BJ (cell line): ENCODE measurements at places on chromosomes 16 and 17.

DNA sequence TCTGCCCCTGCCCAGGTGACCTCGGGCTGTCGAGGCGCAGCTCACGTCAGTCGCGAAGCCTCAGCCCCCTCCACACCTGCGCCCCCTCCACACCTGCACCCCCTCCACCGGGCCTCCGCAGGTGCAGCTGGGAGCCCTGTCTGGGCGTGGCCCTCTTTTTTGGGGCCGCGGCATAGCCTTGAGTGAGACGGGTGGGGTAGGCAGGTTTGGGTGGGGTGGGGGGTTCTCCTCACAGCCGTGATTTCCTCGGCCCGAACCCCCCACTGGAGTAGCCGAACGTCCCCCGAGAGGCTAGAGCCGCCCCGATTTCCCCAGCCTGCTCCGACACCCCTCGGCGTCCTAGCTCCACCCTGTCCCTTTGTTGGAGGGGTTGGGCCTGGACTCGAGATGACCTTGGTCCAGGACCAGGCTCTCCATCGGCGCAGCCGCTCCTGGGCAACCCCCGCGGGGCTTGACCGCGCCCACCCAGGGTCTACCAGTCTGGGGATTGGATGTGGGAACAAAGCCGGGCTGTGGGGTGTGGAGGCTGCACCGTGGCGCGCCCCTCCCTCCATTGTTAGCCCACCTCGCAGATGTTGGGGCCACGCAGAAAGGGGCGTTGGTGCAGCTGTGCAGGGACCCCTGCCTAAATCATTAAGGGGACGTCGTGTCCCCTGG lies 626 bp downstream of the TUBB3 start:
- DNase-seq = no peak

DNA sequence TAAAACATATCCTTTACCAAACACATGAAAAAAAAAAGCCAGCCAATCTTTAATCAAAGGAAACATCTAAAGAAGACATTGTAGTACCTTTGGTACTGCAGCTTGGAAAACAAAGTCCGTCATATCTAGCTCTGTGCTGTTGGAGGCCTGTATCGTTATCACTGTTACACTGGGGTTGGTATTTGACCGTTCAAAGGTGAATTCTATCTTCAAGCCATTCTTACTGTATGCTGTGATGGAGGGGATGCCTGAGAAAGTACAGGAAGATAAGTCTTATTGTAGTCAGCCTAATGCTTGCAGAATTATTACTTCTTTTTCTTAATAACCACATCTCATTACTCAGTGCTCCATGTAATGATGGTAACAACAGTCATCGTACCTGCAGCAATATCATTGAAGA lies 14.4 kb upstream of the PHLPP2 start:
- DNase-seq = no peak

DNA sequence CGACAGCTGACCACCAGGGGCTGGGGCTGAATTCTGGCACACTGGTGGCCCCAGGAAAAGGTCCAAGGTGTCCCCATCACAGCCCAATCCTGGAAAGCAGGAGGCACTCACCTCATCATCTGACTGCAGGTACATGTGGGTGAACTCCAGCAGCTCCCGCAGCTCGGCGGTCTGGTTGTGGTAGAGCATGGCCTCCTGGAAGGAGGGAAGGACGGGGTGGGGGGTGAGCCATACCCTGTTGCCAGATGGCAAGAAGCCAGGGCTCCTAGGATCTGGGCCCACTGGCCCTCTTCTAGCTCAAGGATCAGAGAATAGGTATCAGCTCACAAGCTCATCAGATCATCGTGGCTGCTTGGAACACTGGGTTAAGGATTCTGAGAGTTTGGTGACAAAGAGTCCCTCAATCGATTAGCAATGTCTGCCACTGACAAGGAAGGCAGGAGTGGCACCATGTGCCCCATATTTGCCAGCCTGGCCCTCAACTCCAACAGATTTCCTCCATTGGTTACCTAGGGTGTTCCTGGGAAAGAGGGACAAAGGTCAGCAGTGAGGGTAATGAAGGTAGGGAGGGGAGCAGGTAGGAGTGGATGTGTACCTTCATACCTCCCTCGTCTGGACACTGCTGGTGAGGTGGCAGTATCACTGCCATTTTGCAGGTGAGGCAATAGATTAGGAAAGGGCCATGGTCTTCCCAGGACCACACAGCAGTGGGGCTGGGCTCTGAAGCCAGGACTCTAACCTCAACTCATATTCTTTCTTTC lies 4.9 kb downstream of the P3H4 start:
- DNase-seq = no peak

GRCh38 chr17:70327723-70328122 lies 158.4 kb downstream of the KCNJ2 start:
- no peak for DNase-seq

- DNase-seq = no peak
Measured at GRCh38 chr17:47894498-47895346, 1.3 kb upstream of the SP2 start.

DNA sequence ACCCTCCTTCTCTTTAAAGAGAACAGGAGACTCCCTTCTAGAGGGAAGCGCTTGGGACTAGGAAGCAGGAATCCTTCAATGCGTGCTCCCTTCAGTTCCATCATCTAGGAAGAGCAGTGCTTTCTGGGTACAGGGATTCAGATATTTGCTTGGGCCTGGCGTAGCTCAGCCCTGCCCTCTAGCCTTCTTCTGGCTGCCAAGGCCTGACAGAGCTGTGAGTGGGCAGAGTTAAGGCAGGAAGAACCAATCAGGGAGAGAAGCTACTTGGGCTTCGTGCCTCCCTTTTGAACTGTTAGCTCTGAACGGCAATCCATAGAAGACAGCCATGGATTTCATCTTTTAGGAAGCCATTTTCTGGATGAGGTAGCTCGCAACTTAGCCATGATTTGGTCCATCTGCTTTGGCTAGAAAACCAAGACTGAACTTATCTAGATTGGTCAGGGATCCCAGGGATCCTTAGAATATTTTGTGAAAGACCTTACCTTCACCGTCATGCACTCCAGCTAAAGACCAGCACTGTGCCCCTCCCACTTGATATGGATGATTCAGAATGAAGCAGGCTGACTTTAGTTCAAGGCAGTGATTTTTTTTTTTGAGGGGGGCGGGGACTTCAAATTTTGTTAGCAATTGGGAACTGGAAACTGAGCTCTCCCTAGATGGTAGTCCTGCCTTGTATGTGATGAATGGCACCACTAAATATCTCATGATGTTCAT lies 2.5 kb upstream of the CORO6 start:
- no peak for DNase-seq

DNA sequence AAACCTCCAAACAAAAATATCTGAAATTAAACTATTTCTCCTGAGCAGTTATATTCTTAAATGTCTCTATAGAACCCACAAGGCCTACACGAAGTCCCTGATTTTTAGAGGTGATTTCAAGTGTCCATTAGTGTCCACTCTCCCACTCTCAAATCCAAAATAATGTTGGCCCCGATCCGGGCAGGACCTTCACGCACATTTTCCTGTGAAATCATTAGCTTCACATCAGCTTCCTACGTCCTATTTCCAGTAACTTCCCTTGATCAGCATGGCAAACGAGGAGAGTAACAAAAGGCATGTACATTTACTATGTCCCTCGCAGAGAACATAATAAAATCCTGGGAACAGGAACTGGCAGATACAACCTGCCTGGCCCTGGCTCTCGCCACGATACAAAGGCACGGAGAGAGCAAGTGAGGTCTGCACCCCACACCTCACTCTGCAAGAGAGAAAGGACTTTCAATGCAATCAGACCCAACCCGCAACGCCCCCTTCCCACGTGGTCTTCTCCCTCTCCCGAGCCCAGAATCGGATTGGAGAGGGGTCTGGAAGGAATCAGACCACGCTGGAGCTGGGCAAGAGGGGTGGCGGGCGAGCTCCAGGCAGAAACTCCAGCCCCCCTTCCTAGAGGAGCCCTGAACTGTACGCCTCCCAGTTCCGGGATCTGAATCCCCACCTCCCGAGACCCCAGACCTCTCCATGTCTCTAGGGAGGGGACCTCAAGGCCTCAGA lies 17.5 kb upstream of the C17orf78 start:
- DNase-seq = no peak

GRCh38 chr16:81597079-81597658 lies 152.6 kb downstream of the CMIP start:
- no peak for DNase-seq

DNA sequence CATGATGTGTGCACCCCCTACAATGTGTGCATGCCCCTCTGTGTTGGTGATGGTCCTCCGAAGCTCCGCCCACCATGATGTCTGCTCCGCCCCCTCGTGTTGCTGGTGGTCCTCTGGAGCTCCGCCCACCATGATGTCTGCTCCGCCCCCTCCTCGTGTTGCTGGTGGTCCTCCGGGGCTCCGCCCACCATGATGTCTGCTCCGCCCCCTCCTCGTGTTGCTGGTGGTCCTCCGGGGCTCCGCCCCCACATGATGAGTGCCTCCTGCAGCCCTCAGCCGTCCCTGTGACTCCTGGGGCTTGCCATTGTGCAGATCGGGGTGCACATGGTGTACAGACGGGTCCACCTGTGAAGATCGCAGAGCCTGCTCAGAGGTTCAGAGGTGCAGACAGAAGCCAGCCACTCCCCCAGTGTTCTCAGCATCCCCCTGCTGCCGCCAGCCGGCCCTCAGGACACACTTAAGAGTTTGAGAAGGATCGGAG lies 129.1 kb upstream of the CHMP6 start:
- DNase-seq = no peak
